ENCODE measurements at places on chromosomes 7 and 10.

GRCh38 chr7:112400141-112400540 is 50.1 kb upstream of the IFRD1 start:
- no peak for DNase-seq

- DNase-seq: no peak
Measured at GRCh38 chr7:116561697-116562483, 37.1 kb downstream of the CAV1 start.

DNA sequence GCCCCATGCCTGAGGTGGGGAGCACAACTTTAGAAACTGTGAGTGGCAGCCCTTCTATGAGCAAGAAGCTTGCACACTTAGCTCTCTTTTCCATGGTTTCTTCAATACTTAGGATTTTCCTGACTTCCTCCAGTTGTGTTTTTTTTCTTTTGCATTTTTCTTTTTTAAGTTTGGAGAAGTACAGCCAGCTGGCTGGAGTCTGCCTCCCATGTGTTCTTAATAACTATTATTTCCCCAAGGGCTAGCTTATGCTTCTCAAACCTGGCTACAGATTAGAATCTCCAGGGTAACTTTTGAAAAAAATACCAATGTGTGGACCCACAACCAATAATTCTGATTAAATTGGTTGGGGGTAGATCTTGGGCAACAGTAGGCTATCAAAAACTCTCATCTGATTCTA is 37.4 kb upstream of the MEOX2 start:
- DNase-seq: no peak

DNA sequence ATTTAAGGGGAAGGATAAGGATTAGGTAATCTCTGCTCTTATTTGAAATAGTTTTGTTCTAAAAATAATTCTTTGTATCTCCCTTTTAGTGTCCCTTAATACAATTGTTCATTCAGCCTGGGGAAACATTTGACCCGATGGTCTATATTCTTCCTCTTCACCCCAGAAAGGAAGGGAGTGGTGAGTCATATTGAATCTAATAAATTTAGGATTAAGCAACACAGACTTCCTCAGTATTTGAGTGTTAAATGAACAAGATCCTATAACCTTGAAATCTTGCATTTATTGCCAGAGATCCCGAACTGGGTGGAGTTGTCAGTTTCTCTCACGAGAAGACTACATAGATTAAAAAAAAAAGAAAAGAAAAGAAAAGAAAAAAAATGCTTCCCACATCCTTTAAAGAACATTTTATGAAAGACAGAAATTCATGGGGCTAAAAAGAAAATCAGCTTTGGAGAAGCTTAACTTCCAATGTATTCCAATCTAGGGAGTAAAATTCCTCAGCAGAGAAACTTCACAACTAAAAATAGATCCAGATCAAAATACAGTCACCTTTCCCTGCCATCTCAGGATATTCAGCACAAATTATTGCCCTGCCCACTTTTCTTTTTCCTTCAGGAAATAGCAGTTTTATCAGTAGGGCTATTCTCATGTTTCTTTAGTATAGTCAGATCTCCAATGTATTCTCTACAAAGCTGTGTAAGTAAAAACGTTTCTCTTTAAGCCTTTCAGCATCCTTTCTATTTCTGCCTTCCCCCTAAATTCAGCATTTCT is 82.2 kb downstream of the SEMA3D start:
- DNase-seq: no peak

DNA sequence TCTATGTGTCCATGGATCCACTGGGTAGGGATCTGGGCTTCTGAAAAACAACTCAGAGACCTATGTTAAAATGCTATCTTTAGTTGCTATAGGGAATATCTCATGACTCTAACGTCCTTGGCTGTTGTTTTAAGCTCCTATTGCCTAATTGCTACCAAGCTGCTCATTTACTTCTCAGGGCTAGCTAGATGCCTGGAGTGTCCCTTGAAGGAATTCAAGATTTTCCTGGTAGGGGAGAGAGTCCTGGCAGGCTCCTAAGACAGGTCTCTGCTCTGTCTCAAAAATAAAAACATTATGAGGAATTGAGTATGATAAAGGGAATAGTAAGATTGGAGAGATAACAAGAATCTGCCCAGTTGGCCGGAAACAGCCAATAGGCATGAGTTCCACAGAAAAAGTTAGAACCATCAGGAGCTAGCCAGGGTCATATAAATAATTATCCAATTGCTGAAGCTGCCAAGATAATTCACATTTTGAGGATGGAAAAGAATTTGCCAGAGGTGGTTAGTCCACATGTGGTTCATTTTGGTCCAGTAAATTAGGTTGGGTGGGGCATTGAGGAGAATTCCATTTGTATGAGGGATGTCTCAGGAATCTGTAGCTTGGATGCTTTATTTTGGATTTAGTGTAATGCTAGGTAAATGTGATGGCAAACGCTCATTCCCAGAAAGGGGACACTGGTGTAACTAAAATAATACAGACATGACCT is 362.7 kb upstream of the VSTM2A start:
- DNase-seq: no peak

GRCh38 chr7:39415091-39415787 is 151.0 kb upstream of the YAE1 start:
- no peak for DNase-seq

DNA sequence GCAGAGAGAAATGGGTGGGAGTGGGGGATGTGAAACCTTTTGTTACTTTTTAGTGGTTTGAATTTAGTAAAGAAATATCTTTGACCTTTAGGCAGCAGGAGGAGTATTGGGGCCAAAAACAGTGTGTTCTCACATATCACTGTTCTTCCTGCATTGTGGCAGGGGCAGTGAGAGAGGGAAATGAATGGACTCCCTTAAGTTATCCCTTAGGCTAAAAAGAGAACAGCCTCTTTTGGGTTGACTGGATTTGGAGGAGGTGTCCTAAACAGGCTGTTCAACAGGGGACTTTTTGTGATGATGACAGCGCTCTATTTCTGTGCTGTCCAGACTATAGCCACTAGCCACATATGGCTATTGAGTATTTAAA is 22.3 kb downstream of the ZNF775 start:
- no peak for DNase-seq

DNA sequence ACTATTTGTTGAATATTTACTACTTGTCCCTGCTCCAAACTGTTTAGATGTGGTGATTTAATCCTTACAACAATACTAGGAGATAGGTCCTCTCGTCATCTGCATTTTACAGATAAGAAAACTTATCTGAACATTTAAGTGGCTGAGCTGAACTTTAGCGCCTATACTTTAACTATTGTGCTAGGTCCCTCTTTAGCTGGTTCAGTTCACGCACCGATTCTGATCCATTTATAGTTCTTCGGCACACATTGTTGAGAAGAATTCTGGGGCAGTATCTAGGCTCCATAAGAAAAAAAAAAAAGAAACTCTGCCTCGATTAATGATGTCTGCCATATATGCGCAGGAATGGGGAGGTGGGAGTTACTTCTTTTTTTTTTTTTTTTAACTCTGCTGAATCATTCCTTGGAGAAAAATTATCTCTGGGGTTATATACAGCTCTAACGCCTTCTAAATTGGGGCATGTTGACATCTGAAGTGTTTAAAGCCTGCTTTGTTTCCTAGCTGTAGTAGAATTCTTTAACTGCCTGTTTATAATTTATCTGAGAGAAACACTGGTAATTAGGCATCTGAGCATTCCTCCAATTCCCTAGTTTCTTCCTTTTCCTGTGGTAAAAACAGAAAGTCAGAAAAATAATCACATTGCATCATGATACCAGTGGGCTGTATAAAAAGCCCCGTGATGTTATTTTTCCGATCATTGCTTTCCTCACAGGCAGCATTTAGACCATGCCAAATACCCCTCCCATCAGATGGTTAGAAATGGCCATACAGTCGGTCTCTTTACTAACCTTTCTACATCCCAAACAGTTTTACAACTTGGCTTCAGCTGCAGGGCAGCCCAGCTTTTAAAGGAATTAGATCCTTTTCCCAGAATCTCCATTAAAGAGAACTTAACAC is 98.5 kb upstream of the KDM7A start:
- no peak for DNase-seq

DNA sequence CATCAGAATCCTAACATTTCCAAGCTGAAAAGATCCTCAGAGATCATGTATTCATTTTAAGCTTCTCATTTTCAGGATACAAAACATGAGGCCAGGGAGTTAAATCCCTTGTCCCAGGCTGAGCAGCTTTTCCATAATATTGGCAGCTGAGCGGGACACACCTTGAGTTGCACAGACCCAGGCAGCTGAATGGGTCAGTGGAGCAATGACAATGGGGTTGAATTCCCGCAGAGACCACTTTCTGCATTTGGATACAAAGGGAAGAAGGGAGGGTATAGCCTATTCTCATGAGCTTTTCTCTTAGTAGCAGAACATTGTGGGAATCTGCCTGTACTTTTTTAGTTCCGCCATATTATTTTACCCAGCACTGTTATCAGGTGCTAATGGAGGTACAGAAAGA is 49.5 kb downstream of the PRR15 start:
- no peak for DNase-seq

DNA sequence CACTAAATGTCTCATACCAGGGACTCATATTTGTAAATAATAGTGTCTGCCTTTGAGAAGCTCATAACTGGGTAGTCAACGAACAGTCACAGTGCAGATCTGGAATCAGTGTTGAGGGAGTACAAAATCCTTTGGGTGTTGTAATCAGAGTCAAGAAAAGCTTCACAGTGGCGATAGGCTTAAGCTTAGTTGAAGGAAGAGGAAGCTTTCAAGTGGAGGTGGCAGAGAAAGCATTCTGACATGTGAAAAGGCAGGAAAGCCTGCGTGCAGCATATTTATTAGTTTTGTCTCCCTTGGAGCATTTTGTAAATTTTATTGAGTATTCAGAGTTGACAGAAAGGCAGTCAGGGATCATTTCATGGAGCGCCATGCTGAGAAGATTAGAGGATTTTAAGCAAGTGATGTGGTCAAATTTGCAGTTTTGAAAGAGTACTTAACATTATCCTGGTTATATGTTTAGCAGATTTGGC is 104.9 kb downstream of the ADK start:
- DNase-seq: no peak

DNA sequence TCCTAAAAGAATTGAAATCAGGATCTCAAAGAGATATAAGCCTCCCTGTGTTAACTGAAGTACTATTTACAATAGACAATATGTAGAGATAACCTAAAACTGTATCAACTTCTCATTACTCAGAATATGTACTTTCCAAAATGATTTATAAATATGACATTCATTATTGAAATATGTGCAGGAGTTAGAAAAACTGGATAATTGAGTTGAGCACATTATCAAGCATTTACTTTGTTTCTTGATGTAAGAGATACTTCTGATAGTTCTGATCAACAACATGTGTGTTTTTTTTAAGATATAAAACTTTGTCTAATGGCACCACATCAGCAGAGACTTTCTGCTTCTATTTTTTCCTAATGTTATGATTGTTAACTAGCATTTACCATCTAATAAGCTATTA is 38.2 kb downstream of the HYAL4 start:
- no peak for DNase-seq

- no peak for DNase-seq
Measured at GRCh38 chr7:90181485-90181884, 27.2 kb downstream of the STEAP1 start.

GRCh38 chr7:82204694-82205093 is 238.9 kb downstream of the CACNA2D1 start:
- DNase-seq: no peak

DNA sequence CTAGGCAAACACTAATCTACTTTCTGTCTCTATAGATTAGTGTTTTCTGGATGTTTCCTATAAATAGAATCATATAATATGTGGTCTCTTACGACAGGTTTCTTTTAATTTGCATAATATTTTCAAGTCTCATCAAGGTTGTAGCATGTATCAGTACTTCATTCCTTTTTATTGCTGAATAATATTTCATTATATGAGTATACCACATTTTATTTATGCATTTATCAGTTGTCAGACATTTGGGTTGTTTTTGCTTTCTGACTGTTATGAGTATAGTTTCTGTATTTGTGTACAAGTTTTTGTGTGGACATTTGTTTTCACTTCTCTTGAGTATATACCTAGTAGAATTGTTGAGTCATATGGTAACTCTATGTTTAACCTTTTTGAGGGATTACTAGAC is 48.2 kb downstream of the SHOC2 start:
- no peak for DNase-seq

GRCh38 chr7:7122033-7122478 is 60.3 kb upstream of the C1GALT1 start:
- no peak for DNase-seq

GRCh38 chr10:3908183-3908582 is 123.2 kb upstream of the KLF6 start:
- no peak for DNase-seq

- DNase-seq: no peak
Measured at GRCh38 chr7:1847260-1848001, 177.4 kb downstream of the ELFN1 start.

DNA sequence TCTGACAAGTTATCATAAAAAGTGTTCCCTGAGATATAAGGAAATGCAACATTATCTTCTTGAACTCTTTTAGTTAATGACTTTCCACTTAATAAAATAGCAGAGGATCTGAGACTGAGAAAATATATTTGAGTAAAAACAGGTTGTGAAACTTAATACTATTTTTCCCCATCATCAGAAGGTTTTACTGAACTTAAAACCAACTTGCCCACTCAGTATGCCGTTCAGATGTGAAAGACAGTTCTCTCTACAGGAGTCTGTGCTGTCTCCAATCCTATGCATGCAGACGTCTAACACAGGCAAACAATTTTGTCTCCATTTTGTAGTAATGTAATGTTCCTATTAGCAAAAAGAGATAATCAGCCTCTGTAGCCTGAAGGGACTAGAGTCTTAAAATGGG is 38.2 kb upstream of the CYP2C18 start:
- no peak for DNase-seq

GRCh38 chr7:77202481-77202976 is 2.9 kb upstream of the FGL2 start:
- DNase-seq: no peak

DNA sequence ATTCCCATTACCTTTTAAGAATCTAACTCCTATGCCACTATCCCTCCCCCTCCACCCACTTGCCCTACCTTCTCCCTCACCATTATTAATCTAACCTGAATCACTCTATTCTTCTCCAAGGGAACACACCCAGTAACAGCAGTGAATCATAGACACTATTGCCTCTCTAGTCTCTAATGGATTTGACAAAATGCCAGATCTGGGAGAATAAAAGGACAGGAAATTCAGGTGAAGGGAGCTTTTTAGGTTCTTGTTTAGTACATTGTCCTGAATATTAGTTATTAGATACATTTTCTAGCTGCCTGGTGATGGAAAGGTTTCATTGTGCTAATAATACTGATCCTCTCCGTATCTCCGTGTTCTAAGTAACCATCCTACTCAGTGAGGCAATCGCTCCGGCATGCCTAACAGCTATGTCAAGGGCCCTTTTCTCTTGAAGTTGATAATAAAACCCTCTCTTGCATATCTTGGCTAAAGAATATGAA is 4.1 kb upstream of the SFR1 start:
- no peak for DNase-seq

GRCh38 chr7:67267914-67268313 is 271.3 kb downstream of the TYW1 start:
- no peak for DNase-seq

GRCh38 chr7:22549051-22549450 is 49.1 kb upstream of the STEAP1B start:
- no peak for DNase-seq

DNA sequence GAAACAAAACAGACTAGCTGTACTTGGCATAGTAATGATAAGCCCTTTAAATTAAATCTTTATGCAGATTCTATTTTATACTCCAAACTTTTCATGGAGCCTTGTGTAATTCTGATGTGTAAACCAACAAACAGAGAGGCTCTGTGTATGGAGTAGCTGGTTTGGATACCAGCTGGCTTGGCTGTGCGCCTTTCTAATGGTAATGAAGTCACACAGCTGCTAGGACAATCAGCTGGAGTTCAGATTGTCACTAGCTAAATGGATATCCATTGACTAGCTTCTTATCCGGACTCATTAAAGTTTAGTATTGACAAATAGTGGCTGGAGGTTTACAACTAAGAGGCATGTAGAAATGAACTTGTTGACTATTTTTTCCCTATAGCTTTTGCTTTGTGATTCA is 398.4 kb downstream of the DGKB start:
- no peak for DNase-seq
